ENCODE measurements at places on chromosomes 3 and 15.

- DNase-seq = no peak
These were observed 883.5 kb downstream of the IGSF11 start for GRCh38 chr3:118151164-118151563.

- DNase-seq = no peak
These were observed 61.1 kb downstream of the CCNL1 start for GRCh38 chr3:157098823-157099185.

- no peak for DNase-seq
These were observed 281.3 kb downstream of the EPHB1 start for GRCh38 chr3:135076341-135076740.

- DNase-seq = no peak
These were observed 427 bp downstream of the MBD4 start for GRCh38 chr3:129439226-129439816.

GRCh38 chr15:90013503-90013937, 12.4 kb downstream of the ZNF710 start:
- no peak for DNase-seq

GRCh38 chr3:182829761-182830405, 36.6 kb downstream of the ATP11B start:
- DNase-seq = no peak

DNA sequence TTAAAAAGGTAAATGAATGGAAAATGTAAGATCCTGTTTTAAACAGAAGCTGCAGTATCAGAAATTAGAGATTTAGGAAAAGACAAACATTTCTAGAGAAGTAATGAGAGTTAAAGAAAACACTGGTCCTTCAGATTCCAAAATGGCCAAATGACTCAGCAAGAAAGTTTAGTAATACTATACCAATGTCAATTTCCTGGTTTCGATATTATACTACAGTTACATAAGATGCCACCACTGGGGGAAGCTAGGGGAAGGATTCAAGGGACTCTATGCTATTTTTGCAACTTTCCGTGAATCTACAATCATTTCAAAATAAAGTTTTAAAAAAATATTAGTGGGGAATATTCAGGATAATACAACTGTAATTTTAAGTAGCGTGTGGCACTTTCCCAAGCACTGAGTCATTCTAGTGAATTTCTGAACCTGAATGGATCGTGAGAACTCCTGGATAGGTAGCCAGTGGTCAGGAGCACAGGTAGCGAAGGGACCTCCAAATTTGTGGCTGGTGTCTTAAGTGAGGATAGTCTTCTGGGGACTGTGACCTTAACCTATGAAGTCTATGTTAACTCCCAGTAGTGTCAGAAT, 37.6 kb downstream of the TMCC1 start:
- DNase-seq = no peak

DNA sequence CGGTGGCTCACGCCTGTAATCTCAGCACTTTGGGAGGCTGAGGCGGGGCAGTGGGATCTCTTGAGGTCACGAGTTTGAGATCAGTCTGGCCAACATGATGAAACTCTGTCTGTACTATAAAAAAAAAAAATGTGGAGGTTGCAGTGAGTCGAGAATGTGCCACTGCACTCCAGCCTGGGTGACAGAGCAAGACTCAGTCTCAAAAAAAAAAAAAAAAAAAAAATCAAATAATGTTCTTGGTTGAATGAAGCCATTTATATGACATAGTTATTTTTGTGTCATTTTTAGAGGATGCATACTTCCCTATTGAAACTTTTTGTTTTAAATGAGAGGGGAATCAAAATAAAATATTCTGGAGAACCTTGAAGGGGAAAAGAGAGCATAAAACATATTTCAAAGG, 3.1 kb downstream of the HMCES start:
- DNase-seq = no peak

DNA sequence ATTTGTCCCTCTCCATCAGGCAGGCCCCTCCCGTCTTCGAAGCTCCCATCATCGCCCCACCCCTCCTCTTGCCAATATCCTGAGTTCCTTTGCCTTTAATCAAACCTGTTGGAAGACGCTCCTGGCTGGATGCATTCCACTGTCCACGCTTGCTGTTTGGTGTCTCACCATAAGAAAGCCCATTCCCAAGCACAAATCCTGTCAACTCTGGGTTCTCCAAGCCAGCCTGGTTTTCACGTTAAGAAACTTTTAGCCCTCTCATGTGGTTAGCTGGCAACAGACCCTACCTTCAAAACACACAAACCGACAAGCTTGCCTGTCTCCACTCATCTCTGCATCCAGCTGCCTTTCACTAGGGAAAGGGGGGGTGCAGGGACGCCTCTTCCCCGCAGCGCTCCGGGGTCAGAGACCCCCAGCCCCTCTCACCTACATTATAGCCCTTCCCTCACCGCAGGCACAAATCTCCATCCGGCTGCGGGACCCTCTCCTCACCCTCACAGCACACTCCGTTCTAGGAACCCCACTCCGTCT, 1.1 kb downstream of the GORASP1 start:
- no peak for DNase-seq

GRCh38 chr3:14175383-14176037, 2.9 kb downstream of the XPC start:
- DNase-seq = no peak

GRCh38 chr3:32447865-32448400, 54.7 kb downstream of the CMTM6 start:
- DNase-seq = no peak

DNA sequence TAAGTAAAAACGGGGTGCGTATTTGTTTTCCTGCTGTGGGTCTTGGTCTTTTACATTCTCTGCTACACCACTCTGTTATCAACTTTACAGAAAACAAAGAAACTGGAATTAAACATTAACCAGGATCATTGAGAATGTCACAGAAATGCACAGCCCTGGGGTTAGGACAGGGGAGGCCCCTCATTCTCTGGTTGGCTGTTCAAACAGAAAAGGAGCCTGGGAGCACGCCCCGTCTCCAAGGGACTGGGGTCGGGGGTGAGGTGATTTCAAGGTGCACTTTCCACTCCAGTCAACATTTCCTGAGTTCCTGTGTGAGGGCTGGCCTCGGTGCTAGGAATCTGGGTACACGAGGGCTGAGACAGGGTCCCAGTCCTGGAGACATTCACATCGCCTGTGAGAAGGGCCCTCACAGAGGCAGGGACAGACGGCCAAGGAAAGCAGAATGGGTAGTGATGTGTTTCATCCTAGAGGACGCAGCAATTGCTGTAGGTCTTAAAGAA, 30.3 kb downstream of the CPN2 start:
- no peak for DNase-seq
